ENCODE measurements at places on chromosomes 12 and 14.

DNA sequence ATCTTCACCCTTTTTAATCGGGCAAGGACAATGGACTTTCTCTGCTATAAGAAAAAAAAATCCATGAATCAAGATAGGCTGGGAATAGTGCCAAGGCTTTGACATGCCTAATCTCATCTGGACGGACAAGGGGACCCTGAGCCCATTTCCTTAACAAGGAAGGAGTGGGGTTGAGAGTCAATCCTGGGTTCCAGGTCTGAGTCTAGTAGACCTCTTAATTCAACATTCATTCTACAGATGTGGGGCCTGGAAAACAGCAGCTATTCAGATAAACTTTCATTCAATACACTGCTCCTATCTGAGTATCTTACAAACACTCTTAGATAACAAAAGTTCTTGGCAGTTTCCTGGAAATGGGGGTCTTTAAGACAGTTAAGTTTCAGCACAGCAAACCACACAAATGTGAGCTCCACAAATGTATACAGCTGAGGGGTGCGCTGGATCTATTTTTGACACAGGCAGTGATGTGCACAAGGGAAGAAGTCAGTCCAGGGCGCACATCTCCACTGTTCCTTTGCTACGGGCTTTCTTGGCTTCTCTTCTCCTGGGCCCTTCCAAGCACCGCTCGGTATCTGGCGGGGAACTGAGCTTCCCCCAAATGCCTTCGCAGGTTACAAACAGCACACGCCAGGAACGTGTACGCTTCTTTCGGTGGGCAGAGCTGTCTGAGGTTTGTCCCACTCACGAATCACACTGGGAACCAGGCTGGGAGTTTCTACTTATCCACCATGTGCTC is 82.2 kb upstream of the GPR68 start:
- no peak for DNase-seq

- DNase-seq: no peak
Observed at GRCh38 chr12:130632642-130633041, 83.5 kb downstream of the RIMBP2 start.

DNA sequence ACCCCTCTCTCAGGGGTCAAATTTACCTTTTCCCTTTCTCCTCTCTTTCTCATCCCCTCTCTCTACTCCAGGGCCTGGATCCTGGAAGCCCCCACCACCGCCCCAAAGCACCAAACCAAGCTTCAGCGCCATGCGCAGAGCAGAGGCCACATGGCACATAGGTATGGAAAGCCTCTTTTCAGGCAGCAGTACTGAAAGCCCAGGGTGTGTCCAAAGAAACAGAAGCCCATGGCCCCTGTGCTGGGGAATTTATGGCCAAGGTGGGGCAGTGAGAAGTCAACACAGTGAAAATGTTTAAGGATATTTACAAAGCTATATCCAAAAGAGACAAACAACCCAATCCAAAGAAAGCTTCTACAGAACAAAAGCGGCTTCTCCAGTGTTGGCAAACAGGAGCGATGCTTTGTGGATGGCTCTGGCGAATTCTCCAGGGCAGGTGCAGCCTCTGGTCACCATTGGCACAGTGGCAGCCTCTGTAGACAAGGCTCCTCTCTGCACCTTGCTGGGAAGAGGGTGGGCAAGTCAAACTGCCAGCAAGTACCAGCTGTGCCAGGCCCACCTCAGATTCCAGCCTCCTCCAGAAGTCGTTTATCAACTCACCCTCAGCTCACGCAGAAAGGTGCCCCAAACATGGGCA is 4.7 kb upstream of the CPNE6 start:
- no peak for DNase-seq

DNA sequence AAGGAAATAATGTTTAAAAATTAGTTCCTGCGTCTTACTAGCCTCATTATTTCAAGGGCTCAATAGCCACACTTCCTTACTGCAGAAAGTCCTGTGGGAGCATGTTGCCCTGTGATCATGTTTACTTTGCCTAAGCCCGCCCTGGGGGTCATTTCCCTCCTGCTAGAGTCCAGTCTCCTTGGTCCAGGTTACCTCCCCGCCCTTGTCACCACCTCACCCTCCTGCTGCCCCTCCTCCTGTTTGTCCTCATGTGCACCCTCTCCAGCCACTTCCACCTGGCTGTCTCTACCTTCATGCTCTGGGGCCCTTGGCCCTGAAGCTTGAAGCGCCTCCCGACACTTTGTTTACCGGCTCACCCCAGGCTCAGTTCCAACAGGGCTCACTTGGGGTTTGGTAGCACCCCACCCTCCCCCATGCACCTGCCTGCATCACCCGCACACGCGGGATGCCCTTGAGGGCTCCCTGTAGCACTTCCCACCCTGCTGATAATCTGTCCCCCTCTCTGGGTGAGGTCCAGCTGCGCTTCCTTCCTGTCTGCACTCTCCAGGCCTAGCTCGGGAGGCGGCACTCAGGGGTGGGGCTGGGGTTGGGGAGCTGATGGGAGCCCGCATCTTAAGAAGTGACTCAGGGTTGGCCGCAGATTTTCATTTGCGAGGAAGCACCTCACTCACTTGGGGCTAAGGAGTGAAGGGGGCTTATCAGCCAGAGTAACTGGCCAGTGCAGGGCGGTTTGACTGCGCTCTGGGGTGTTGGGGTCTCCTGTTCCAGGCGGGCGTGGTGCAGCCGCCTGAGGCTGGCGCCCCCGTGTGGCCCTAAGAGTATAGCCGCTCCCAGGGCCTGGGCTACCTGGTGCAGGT is 40.1 kb downstream of the SMIM41 start:
- DNase-seq: no peak

DNA sequence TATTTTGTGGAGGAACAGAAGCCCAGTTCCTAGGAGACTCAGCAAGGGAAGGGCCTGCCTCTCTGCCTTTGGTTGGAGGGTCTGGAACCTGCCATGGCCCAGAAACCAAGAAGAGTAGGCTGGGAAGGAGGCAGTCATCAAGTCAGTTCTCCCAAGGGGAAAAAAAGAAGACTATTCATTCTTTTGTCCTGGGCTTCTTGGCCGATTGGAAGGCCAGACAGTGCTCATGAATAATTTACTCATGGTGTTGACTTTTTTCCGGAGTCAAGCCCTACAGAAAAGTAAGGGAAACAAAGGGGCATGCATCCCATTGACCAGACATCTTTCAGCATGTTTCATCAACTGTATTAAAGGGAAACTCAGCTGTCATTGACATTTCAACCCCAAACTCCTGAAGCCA is 168.1 kb downstream of the PRKCH start:
- DNase-seq: no peak

DNA sequence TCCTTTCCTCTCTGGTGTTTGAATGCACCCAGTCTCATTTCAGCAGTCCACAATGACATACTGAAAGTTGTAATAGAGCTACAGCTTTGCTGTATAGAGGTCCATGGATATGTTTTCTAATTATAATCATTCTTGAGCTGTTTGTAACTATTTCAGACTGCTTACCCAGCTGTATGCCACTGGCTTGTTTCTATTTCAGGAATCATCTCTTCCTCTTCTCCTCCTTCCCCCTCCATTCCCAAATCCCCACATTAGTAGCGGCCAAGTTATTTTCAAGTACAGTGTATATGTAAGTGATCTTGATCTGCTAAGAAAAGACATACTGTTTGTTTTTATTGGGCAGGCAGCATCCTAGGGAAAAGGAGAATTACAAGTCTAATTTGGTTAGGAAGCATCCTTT is 775.0 kb downstream of the DIO2 start:
- DNase-seq: no peak

- no peak for DNase-seq
Observed at GRCh38 chr14:38721822-38722431, 381.1 kb downstream of the SEC23A start.

DNA sequence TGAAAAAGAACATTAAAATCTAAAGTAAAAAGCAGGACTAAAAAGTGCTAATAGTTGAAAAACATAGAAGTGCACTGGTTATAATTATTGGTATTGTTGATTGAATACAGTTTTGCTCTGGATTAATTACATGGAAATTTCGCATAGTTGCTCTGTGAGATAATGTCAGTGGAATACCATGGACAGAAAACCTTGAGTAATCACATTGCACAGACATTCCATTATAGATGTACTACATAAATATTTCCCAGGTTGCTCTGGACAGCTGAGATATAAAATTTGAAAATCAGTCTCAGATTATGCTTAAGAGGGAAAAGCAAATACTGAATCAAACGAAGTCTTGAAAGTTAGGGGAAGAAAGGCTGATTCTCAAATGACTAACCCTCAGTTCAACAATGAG is 439.3 kb upstream of the FLRT2 start:
- no peak for DNase-seq

DNA sequence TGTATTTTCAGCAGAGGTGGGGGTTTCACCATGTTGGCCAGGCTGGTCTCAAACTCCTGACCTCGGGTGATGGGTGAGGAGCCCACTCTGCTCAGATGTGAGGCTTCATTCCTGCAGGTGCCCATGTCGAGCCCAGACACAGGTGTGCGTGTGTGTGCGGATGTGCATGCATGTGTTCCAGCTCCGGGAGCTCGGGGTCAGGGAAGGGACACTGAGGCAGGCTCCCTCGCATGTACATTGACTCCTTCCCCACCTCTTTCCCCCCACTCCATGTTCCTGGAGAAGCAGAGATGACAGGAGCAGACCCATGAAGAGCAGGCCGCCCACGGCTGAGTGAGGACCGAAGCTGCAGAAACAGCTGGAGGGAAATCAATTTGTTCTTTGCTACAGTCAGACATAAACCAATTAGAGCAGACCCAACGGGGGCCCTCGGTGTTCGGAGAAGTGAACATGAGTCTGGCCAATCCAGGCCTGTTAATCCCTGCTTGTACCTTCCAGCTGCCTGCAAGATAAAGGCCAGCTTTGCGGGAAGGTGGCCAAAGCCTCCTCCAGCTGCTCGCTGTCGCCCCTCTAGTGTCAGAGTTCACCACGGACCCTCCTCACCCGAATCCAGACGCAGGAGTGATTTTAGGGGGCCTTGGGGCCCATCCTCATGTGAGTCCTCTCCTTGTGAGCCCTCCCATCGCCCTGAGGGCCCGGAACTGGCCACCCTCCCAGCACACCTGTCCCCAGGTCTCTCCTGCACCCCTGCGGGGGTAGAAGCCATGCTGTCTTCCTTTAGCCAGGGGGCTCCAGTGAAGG is 321.0 kb upstream of the RTL1 start:
- DNase-seq: no peak

DNA sequence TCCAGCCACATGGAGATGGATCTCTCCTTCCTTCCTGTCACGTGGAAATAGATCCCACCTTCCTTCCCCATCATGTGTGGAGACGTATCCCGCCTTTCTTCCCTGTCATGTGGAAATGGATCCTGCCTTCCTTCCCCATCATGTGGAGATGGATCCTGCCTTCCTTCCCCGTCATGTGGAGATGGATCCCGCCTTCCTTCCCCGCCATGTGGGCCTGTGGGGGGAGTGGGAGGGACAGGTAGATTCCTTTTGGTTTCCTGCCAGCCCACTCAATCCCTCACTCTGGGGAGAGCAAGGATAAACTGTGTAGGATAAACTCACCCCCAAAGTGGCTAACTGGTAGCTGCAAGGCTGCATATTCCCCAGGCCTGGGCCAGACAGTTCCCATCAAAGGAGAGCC is 31.7 kb upstream of the TDRD9 start:
- DNase-seq: no peak

DNA sequence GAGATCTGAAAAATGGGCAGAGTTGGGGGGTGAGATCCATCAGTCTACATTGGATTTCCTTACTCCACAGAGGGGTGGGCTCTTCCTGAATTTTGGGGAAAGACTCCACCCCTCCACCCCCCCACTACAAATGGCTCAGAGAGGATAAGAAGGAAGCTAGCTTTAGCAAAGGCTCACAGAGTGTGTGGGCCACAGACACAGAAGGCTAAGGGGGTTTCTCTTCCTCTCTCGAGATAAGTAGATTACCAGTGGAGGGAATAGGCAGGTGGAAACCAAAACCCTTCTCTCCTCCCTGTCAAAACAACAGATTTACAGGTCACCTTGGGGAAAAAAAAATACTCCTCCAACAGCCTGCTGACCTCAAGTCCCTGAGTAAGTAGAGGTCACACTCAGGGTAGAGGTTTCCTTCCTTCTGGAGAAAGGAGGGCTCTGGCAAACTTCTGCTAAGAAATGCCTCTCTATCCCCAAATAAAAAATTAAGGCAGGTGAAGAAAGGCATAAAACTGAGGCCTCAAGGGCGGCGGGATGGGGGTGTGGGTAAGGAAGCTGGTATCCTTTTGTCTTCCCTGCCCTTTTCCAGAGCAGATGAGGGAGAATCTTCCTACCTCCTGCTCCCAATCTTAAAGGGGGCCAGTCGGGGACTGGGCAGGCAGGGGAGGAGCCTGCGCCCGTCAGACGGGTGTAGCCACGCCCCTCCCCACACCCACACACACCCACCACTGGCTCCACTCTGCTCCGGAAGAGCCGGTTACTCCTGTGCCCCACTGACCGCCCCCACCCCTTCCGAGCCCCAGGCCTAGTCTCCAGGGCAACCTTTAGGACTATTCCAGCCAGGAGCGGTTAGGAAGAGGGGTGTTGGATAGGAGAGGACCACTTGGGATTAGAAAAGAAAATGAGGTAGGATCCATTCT is 1.9 kb upstream of the BAZ2A start:
- no peak for DNase-seq

DNA sequence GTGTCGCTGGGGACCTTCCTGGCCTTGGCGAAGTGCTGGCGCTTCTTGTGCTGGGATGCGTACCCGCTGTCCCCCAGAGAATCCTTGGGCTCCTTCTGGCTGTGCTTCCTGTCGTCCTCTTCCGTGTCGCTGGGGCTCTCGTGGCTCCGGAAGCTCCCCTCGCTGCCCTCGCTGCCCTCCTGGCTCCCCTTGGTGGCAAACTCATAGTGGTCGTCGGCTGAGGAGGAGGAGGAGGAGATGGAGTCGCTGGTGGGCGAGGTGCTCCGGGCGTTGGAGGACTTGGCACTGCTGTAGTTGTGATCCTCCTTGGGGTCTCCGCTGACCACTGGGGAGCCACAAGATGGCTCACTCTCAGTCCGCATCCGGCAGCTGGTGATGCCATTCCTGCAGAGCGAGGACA is 254.4 kb downstream of the FOXN3 start:
- DNase-seq: no peak

DNA sequence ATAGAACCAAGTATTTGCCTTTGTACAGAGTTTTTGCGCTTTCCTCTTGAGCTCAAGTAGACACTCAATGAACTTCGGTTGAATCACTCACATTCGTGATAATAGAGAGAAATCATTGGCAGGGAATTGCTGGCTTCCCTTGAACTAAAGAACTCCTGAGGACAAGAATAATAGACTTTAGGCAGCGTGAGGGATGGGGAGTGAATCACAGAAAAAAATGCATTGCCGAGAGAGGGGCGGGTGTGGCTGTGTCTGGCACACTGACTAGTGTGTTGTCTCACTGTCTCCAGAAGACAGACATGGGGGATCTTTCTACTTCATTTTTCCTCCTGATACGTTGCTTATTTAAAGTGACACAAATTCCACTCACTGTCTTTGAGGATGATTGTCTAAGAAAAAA is 805.2 kb downstream of the BCL11B start:
- no peak for DNase-seq
